ENCODE measurements at places on chromosomes 3 and 15. TPM values are rescaled to one million over a fixed set of nuclear protein-coding genes. Genes with fewer than 3 reads are reported as not detected.

- H3K36me3 ChIP-seq = no peaks in the 10 kb centered on the region
- no peak overlapping the region for H3K4me3 ChIP-seq
- no peaks in the 10 kb centered on the region for H3K4me1 ChIP-seq
Measured at GRCh38 chr15:57873564-57874209, 167.2 kb downstream of the POLR2M start.

The GOLGA6A gene
- 0.01 TPM for polyA plus RNA-seq

DNA sequence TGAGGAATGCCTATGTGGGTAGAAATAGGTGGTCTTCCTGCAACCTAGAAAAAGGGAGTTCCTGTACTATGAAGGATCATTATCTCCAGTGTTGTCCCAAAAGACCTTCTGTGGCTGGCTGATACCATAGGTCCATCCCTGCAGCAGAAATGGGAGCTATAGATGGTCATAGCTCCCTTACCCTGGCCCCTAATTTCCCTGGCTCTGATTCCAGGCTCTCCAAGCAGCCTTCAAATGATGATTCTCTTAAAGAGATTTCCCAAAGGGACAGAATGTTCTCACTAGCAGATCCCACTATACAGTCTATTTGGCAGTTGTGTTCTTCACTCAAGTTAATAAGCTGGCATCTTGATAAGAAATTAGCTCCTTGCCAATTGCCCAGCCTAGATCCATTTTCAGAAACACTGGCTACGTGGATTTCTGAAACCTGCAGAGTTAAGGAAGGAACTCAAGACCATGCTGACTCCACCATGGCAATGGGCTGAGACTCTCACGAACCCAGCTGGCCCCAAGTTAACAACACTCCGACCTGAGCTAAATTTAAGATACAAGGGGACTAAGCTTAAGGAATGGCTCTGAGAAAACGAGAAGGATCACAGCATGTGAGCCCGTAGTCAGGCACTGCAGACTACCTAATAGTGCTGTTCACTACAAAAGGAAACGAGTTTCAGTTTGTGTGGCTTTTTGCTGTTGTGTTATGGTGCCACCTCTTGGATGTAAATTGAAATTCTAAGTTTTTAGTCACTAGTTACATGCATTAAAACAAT is 11.4 kb downstream of the C15orf40 start:
- H3K27ac ChIP-seq = no peak overlapping the region
- H3K4me1 ChIP-seq = peaks cover 3% of the 10 kb centered on the region
- no peaks in the 10 kb centered on the region for H3K27me3 ChIP-seq
- H3K4me3 ChIP-seq = no peak overlapping the region

GRCh38 chr15:66901336-66902100 is 163.9 kb upstream of the SMAD3 start:
- H3K36me3 ChIP-seq = no peaks in the 10 kb centered on the region
- no peaks in the 10 kb centered on the region for H3K4me1 ChIP-seq
- H3K4me3 ChIP-seq = no peak overlapping the region
- no peaks in the 10 kb centered on the region for H3K27me3 ChIP-seq

- no peak overlapping the region for H3K27ac ChIP-seq
- DNase-seq = no peak
- H3K27me3 ChIP-seq = no peaks in the 10 kb centered on the region
- no peak overlapping the region for H3K4me3 ChIP-seq
- H3K4me1 ChIP-seq = no peaks in the 10 kb centered on the region
Measured at GRCh38 chr3:85142626-85143025, 183.8 kb downstream of the CADM2 start.

The EBLN2 gene
- 0.43 TPM for polyA plus RNA-seq

- no peak overlapping the region for H3K4me3 ChIP-seq
- H3K36me3 ChIP-seq = no peaks in the 10 kb centered on the region
- no peaks in the 10 kb centered on the region for H3K4me1 ChIP-seq
- H3K27me3 ChIP-seq = no peaks in the 10 kb centered on the region
- peak; percentile 36 for DNase-seq
Measured at GRCh38 chr3:195873971-195874370, 34.4 kb downstream of the TNK2 start.

DNA sequence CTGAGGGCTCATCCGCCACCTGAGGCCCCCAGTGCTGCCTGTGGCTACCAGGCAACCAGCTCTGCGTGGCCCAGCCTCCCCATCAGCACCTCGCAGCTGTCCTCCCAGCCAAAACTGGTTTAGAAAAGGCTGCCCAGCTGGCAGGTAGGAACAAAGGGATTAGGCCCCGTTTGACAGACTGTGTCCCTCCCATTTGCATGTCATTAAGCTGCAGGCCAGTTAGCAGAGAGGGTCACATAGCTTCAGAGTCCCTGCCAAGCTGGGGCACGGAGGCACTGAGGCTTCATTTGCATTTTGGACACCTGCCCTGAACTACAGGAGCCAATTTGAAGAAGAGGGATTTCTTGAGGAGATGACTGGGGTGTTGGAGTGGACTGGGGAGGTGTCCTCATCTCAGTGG is 177.9 kb downstream of the TLE3 start:
- no peak overlapping the region for H3K4me3 ChIP-seq
- DNase-seq = no peak
- H3K36me3 ChIP-seq = no peaks in the 10 kb centered on the region
- H3K4me1 ChIP-seq = no peaks in the 10 kb centered on the region

GRCh38 chr15:73030122-73030679 is 22.1 kb upstream of the NEO1 start:
- no peaks in the 10 kb centered on the region for H3K36me3 ChIP-seq
- H3K27me3 ChIP-seq = no peaks in the 10 kb centered on the region
- H3K4me3 ChIP-seq = no peak overlapping the region

DNA sequence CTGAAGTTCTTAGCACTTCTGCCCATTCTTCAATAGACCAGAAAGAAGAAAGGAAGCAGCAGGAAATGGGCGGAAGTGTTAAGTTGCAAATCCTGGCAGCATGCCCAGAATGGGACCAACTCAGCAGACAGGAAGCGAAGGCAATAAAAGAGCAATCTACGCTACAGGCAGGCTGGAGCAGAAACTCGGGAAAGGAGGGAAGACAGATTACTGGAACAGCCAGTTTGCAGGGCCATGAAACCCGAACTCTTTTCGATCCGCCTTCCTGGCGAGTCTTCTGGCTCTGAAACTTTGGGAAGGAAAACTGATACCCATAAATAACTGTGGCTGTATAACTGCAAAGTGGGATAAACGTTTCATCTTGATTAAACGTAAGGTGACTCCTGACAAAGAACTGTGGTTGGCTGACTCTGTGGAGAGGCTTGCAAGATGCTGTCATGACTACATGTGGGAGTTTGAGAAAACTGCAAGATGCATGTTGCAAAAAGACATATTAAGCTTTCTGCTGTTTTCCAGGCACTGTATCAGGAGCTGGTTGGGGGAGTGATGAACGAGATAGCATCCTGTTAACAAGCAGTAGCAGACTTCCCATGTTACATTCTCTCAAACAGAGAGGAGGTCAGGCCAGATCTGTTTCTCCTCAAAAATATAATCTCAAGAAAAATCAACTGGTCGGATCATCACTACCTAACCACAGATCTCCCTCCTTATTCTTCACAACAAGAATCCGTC is 67.8 kb downstream of the FMN1 start:
- H3K4me3 ChIP-seq = no peak overlapping the region
- no peak overlapping the region for H3K27ac ChIP-seq
- no peaks in the 10 kb centered on the region for H3K36me3 ChIP-seq
- peaks cover 7% of the 10 kb centered on the region for H3K4me1 ChIP-seq

DNA sequence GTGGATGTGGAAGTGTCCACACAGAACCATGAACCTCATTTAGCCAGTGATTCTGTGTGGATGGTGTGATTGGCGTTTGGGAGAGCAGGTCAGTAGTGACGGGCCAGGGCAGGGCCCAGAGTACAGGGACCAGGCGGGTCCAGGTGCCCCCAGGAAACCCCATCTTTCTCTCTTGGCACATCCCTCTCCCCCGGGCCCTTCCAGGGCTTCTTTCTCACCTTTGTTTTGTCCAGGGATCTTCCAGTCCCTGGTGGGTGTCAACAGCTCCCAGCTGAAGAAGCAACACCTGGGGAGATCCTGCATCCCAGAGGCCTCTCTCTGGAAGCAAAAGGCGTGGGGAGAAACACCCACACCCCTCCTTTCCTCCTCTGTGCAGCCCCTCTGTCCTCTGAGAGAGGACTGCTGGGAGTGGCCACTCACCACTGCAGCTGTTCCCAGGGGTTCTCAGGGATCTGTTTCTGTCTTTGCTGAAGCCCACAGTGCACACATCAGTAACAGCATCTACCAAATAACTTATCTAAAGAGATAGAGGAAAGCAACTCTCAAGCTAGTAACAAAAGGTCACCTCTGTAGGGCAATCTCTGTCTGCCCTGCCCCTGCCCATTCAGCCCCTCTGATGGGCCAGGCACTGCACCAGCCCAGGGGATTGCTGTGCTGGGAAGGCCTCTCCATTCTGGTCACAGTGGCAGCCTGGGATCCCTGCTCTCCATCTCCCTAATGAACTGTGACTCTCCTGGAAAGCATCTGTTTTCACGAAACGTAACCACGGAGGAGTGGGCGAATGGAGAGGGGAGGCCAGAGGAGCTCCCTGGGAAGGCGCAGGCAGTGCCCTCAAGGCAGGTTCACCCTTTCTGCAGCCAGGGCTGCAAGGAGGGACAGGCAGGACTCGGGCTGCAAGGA is 98.3 kb upstream of the ALDH1A3 start:
- no peak for DNase-seq
- no peaks in the 10 kb centered on the region for H3K4me1 ChIP-seq
- no peaks in the 10 kb centered on the region for H3K27me3 ChIP-seq
- no peaks in the 10 kb centered on the region for H3K36me3 ChIP-seq
- H3K4me3 ChIP-seq = no peak overlapping the region

DNA sequence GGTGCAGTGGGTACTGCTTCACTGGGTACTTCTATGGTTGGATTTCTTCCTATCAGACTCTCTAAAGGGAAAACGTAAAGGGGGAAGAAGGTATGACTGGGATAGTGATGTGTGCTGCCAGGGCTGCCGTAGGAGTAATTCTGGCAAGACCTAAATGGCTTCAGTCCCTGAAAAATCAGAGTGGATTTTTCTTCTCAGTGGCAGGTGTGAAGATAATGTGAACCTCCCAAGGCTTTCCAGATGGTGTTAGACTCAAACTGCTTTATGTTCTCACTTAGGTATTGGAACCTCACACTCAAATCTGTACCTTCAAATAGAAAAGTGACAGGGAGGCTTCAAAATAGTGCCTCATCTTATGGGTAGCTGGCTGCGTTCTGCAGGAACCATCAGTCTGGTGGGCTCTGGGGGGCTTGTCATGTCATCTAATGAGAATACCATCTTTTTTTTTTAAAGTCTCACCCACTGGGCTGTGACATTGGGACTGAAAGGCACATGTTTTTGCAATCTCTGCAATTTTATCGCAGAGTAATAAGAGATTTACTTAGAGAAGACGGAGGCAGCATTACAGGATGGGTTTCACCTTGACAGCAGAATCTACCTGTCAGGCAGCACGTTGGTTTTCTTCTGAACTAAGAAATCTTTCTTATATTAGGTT is 28.5 kb downstream of the MINDY4B start:
- no peak overlapping the region for H3K4me3 ChIP-seq
- H3K27ac ChIP-seq = no peak overlapping the region
- DNase-seq = no peak
- H3K36me3 ChIP-seq = no peaks in the 10 kb centered on the region
- H3K4me1 ChIP-seq = no peaks in the 10 kb centered on the region

The HTR3D gene
- polyA plus RNA-seq = not detected

The RYK gene
- 15.0 TPM for polyA plus RNA-seq

The GBE1 gene
- polyA plus RNA-seq = 10.9 TPM

DNA sequence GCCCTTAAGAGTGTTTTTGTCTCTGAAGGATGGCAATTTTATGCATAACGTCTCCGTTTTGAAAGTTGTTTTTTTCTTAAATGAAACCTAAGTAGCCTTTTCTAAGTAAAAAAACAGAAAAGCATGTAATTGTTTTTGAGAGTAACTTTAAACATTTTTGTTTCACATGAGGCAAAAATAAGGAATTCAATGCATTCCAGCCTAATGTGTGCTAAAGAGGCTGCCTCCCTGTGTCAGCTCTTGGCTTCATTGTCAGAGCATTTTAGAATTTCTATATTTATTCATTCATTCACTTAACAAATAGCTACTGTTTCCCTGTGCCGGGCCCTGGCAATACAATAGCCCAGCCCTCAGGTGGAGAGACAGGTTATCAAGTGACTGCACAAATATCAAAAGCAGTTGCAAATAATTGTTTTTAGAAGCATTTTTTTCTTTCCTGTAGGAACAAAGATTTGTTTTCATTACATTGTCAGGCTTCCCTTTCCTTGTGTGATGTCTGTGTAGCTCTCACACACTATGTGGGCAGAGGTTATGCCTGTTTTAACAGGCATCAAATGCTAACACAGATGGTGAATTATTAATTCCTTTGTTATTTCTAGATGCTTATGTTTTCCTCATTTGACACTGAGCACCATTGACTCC is 81.9 kb downstream of the CCK start:
- H3K27ac ChIP-seq = no peak overlapping the region
- peaks cover 3% of the 10 kb centered on the region for H3K36me3 ChIP-seq
- no peak for DNase-seq
- H3K27me3 ChIP-seq = no peaks in the 10 kb centered on the region
- no peak overlapping the region for H3K4me3 ChIP-seq

The STRC gene
- polyA plus RNA-seq = 0.31 TPM

DNA sequence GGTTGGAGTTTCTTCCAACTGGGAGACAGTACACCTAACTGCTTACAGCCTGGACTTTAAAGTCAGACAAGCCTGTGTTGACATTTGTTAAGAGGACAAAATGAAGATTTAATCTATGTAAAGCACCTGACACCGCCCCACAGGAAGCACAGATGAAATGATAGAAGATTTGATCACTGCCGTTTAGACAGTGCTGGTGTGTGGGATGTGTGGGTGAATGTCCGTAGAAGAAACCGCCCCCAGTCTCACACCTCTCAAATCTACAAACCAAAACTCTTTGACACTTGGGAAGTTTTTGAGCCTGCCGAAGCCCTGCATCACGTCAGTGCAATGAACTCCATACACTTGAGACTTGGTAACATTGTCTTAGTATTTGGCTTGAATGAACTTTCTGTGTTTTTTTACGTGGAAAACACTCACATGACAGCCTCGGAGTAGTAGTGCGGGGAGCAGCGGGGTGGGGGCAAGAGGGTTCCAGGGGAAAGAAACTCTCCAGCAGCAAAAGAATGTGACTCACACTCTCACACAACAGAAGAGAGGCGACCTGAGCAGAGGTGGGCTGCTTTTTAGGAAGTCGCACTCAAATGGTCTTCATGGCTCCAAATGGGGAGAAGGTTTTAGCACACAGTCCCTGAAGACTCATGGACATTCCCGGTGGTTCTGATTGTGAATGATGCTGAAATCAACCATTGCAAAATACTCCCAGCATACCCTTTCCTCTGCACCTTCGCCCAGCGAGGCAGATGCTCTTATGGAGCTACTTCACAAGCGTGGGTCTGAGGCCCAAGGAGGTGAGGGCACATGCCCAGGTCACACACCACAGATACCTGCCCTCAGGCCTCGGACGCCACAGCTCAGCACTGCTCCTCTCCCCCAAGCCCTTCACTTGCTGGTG is 79.2 kb downstream of the SRGAP3 start:
- no peaks in the 10 kb centered on the region for H3K36me3 ChIP-seq
- no peaks in the 10 kb centered on the region for H3K27me3 ChIP-seq
- no peak overlapping the region for H3K27ac ChIP-seq
- H3K4me1 ChIP-seq = no peaks in the 10 kb centered on the region
- DNase-seq = no peak

- H3K27me3 ChIP-seq = no peaks in the 10 kb centered on the region
- H3K36me3 ChIP-seq = peaks cover 13% of the 10 kb centered on the region
- DNase-seq = no peak
- no peak overlapping the region for H3K4me3 ChIP-seq
- H3K27ac ChIP-seq = no peak overlapping the region
Measured at GRCh38 chr3:128310286-128311058, 156.2 kb downstream of the DNAJB8 start.
